ENCODE measurements at places on chromosomes 3 and 15.

DNA sequence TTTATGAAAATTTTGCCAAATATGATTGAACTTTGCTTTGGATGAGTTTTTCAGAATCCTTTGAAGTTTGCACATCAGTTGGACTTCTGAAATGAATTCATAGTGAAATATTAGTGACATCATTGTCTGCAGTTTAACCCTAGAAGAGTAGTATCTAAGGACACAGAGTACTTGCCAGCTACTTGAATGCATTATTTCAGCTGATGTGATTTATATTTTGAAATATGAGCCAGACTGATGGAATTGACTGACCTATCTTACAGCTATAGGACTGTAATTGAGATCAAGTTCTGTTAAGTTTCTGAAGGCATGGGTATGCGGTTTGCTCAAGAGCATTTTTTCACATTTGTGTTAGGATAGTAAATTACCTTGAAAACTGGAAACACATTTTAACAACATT, 51.2 kb downstream of the LYSMD4 start:
- DNase-seq: no peak

- DNase-seq: peak; percentile 53
Measured at GRCh38 chr15:57527382-57528091, 64.2 kb upstream of the MYZAP start.

- no peak for DNase-seq
Measured at GRCh38 chr3:61493339-61493738, 68.0 kb upstream of the PTPRG start.

GRCh38 chr15:67085237-67085817, 19.9 kb downstream of the SMAD3 start:
- DNase-seq: no peak

DNA sequence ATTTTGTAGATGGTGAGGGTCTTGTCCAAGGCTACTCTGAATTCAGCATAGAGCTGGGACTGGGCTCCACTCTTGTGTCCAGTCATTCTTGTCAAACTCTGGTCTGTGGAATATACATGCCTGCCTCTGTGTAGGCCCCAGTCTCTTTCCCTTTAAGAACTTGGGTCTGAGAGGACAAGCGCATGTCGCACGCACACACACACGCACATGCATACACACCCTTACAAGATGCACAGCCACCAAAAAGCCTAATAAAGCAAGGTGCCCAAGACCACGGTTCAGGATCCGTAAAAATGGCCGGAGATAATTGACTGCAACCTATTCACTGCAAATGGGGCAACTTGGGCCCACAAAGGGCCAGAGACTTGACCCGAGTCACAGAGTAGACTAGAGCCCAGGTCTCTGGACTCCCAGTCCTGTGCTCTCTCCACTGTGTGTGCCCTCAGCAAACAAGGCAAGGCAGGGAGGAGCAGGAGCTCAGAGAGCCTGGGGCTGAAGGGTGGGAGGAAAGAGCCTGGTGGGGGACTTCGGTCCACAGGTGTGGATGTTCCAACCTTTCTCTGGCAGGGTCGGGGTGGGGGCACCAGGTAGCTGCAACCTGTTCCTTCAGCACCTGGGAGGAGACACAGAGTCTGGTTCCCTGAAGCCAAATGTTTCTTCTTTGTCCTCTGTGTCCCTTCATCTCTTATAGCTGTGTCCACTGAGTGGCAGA, 914 bp upstream of the PAQR5 start:
- no peak for DNase-seq

- DNase-seq: no peak
Measured at GRCh38 chr15:26095710-26096330, 232.7 kb upstream of the ATP10A start.

GRCh38 chr3:3134750-3135448, 8.2 kb downstream of the TRNT1 start:
- DNase-seq: no peak

GRCh38 chr3:70702132-70702531, 389.7 kb upstream of the MDFIC2 start:
- DNase-seq: no peak

DNA sequence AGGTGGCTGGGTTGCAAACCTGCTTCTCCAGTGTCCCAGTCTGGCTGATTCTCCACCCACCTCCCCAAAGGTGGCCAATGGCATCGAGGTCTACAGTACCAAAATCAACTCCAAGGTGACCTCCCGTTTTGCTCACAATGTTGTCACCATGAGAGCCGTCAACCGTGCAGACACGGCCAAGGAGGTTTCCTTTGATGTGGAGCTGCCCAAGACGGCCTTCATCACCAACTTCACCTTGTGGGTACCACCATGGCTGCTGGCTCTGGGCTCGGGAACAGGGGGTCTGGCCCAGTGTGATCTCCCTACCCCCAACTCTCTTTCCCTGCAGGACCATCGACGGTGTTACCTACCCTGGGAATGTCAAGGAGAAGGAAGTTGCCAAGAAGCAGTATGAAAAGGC, 1.8 kb downstream of the ITIH3 start:
- no peak for DNase-seq

GRCh38 chr3:177481329-177481728, 284.0 kb upstream of the TBL1XR1 start:
- DNase-seq: no peak

- no peak for DNase-seq
Measured at GRCh38 chr3:110533089-110533488, 538.5 kb upstream of the NECTIN3 start.

DNA sequence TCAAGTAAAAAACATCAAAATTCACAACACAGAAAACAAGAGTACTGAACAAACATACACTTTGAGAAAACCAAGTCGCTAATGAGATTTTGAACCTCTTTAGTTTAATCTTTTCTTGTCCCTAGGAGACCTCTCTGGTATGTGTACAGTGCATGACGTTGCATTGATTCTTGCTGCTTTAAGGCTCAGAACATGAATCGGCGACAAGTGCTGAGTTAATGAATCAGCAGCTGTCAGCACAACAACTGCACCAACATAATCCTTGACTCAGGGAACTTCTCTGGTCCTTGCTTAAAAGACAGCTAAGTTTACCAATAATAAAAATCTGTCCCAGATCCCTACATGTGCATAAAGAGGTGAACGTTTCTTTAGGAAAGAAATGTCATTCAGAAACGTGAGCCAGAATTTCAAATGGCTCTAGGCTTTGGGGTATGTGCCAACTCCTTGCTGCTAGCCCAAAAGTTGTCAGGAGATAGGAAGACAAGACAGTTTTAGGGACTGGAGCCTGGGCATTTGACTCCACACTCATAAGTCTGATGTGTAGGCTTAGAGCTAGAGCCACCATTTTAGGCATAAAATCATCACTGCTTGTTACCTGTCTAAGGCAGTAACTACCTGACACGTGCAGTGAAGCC, 86.9 kb downstream of the IL5RA start:
- DNase-seq: no peak

- DNase-seq: no peak
Measured at GRCh38 chr15:77470235-77470634, 49.5 kb downstream of the HMG20A start.

GRCh38 chr3:31848163-31848818, 132.8 kb downstream of the OSBPL10 start:
- no peak for DNase-seq

GRCh38 chr15:68348081-68348480, 70.5 kb downstream of the FEM1B start:
- no peak for DNase-seq

DNA sequence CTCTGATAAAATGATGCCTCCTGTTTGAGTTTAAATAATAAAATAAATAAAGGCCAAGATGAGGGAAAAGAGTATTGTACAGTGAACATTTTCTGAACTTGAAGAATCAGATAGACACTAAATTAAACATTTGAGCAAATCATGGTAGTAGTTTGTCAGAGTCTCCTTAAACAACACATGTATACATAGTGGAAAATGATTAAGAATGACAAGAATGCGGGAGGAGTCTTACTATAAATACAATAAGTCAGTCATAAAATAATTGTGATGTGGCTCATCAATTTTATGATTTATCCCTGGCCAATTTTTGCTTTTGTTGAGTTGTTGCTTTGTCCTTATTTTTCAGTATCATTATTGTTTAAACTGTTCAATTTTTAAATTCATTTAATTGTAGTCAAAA, 158.0 kb upstream of the TMC3 start:
- DNase-seq: no peak

GRCh38 chr3:50155891-50156290, 767 bp downstream of the SEMA3F start:
- DNase-seq: no peak

DNA sequence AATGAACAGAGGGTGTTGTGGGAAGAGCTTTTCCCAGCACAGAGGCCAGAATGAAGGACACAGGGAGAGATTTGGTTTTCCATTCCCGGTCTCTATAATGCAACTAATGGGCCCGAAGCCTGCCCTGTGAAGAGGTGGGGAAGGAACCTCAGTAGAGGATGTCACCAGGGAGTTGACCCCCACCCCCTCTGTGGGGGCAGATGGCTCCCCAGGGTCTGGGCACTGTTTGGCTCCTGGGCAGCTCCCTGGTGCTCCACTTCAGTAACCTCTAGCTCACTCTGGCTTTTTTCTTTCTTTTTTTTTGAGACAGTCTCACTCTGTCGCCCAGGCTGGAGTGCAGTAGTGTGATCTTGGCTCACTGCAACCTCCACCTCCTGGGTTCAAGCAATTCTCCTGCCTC, 109.1 kb upstream of the DLG1 start:
- no peak for DNase-seq

DNA sequence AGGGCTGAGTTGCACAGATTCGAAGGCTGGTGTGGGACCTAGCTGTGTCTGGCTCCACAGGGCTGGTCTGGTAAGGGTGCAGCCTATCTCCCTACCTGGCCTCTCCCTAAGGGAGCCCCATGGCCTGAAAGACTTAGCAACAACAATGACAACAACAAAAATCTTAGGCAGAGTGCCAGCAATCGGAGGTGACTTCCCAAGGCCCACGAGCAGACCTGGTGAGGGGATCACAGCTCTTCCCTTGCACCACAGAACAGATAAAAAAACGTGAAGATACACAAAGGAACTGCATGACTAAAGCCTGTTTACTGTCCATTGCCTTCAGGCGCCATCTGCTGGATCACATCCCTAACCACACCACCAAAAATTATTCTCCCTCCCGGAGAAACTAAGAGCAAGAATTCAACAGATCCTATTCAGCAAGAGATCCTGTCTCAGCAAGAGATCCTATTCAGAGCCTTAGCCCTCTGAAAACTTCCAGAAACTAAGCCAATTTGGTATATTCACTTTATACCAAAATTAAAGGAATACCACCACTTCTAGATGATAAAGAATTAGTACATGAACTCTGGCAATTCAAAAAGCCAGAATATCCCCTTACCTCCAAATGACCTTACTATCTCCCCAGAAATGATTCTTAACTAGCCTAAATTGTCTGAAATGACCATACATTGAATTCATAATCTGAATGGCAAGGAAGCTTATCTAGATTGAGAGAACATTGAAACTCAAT, 24.1 kb upstream of the OR5K4 start:
- DNase-seq: peak; percentile 22

- no peak for DNase-seq
Measured at GRCh38 chr3:57840473-57840872, 84.4 kb downstream of the SLMAP start.

DNA sequence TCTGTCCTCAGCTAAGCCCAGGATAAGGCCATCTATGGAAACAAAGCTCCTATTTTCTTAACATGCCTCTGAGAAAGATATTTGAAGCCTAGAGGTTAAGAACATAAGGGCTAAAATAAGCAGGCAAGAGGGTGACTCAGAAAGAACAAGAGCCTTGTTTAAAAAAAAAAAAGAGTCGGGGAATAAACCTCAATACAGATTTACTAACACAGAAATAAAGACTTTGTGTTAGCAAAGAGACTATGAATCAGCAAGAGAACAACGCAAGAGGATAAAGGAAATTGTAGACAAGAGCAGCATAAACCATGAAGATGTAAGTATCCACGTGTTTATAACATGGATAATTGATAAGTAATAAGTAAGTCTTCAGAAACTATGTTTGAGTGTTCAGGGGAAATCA, 36.0 kb downstream of the RAB27A start:
- DNase-seq: no peak

DNA sequence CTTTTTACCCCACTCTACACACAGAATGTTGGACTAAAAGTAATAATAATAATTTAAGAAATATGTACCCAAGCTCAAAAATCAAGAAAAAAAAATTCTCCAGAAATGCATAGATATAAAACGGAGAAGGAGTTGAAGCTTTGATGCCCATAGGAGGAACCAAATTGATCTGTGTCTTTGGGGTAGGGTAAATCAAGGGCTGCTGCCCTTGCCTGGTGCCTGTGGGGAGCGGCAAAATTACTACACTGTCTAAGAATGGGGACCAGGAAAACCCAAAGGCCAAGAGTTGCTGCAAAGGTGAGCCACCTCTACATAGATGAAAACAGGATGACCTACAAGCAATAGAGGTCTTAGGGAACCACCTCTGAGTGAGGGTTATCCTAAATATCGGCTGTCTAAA, 56.0 kb upstream of the SPPL2A start:
- DNase-seq: no peak

DNA sequence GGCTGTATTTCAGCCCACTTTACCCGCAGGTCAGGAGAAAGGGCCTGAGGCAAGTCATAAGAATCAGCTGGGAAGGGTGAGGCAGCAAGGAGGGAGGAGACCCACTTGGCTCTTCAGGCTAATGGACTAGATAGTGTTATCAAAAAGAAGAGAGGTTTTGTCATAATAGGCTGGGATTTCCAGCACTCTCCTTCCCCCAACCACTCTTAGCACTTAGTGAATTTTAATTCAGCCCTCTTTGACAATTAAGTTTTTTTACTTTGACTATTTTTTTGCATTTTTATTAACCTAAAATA, 771 bp downstream of the MPI start:
- no peak for DNase-seq

GRCh38 chr15:57224664-57225063, 151.6 kb upstream of the CGNL1 start:
- peak; percentile 8 for DNase-seq

DNA sequence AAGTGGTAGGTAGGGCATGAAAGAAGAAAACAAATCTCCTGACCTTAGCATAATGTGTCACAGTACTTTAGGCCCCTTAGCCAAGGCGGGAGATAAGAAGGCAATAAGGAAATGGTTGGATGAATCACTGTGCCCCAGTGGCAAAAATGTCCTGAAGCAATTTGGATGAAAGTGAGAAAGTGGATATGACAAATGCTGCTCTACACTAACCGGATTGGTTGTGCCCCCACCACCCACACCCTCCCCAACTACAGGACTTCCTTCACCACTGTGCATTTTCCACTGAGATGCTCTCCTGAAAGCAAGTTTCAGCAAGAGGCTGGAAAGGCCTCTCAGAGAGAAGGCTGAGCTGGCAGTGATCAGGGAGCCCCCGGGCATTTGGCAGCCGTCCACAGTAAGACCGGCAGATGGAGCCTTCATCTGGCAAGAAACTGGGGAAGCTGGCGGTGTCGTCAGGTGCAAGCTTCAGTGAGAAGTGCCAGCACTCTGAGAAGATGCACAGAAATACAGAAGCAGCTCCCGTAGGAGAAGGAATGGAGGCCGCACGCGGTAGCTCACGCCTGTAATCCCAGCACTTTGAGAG, 63.8 kb downstream of the ATP1B3 start:
- DNase-seq: peak; percentile 84

DNA sequence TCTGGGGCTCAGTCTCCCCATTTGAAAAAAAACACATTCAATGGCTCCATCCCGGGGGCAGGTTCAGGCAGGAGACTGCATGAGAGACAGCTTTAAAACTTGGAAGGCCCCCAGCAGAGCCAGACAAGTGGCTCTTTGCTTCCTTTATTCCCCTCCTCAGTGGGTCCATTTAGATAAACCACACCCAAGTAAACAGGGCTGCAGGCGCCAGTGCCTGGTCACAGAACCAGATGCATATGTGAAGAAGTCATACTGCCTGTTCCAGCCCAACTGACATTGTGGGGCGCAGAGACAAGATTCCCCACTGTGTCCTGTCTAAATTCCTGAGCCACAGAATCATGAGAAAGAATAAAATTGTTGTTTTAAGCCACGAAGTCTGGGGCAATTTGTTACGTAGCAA, 9.0 kb downstream of the FBN1 start:
- DNase-seq: no peak

All from HTR-8/SVneo (cell line).